ENCODE measurements at places on chromosomes 7 and 10. TPM values are rescaled to one million over a fixed set of nuclear protein-coding genes. Genes with fewer than 3 reads are reported as not detected.

DNA sequence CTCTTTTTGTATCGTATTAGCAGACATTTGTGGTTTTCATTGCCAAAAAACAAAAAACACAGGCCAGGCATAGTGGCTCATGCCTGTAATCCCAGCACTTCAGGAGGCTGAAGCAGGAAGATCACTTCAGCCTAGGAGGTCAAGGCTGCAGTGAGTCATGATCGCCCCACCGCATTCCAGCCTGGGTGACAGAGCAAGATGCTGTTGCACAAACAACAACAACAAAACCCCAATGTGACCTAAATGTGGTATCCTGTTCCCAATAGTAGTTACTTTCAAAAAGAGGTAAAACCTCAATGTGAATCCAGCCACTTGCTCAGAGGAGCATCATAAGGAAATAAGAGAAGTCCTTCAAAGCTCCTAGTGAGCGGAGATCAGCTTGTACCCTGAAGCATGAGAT lies 45.8 kb upstream of the SKAP2 start:
- DNase-seq = peak; percentile 10

DNA sequence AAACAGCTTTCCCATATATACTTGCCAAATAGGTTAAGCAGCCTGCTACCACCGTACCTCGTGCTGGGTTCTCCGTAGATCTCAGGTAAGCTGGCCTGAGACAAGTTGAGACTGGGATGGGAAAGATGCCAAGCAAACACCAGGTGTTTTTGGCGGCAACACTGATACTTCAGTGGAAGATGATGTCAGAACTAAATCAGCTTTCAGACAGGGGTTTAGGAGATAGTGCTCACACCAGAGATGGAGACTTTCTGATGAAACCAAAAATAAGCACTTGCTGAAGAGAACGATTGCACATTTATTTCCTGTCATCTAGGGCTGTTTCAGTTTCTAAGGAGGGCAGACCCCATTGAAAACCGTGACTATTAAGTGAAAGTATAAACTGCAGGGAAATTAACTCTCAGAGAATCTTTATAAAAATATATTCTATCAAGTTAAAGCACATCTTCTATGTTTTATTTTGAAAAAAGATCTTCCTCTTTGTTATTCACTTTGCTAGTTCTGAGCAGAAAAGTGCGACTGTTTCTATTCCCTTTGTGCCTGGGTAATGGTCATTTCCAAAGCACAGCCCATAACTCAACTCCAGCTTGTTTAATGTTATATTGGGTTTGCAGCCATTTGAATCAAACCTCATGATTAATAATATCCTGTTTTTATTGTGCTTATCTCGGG lies 149.9 kb downstream of the CPED1 start:
- no peak for DNase-seq

DNA sequence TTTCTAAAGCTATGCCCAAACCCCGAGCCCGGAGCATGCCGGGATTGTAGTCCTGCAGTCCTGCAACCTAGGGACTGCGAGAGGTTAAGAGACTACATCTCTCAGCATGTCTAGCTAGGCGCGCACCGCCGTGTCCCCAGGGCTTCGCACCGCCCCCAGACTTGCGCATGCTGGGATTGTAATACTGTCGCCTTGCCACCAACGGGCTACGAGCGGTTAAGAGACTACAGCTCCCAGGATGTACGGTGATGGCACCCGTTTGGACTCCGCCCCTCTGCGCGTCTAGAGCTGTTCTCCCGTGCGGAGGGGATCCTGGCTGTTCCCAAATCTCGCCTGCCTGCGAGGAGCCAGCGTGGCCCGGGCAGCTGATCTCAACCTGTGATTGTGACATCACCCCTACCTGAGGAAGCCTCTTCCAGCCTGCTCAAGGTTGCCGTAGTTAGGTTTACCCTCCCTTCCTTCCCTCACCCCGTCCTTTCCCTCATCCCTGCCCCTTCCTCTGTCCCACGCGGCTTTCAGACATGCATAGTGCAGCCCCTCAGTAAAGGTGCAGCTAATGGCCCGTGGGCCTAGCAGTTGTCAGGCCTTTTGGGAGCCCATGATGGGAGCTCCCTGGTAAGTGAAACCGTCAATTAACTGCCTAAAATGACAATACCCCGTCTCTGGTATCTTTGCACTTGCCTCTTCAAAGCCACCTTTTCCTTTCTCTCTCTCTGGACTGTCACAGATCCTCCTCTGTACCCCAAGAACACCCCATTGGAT lies 6.3 kb upstream of the ZNF736 start:
- peak; percentile 87 for DNase-seq

- no peak for DNase-seq
These were observed 75.9 kb downstream of the BMPER start for GRCh38 chr7:33981226-33981625.

- peak; percentile 23 for DNase-seq
These were observed 98.4 kb downstream of the VOPP1 start for GRCh38 chr7:55473932-55474331.

DNA sequence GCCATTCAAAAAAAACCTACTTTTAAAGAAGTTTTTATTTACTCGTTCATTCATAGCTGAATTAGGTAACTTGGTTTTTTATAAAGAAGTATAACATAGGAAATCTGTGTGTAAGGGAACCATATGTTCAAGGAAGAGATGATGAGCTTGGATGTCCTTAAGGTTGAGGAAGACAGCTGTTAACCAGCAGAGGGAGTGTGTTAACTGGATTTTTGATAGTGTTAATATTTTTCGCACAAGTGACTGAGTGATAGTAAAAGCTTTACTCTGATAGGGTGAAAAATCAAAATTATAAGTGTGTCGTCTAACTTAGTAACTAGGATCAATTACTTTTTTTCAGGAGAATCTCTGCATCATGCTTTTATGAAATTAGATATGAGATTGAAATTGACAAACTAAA lies 134.7 kb downstream of the ARL5B start:
- no peak for DNase-seq

GRCh38 chr10:133156674-133157579 lies 3.1 kb upstream of the KNDC1 start:
- peak; percentile 89 for DNase-seq

- peak; percentile 97 for DNase-seq
These were observed 50.4 kb upstream of the C7orf33 start for GRCh38 chr7:148540041-148540738.

TRPV5 gene
- not detected for total RNA-seq
